ENCODE measurements at places on chromosomes 7 and 10. TPM values are rescaled to one million over a fixed set of nuclear protein-coding genes. Genes with fewer than 3 reads are reported as not detected.

The CRHR2 gene
- polyA plus RNA-seq: 0.22 TPM

The STX1A gene
- 3.8 TPM for polyA plus RNA-seq

The MNX1 gene
- 0.13 TPM for polyA plus RNA-seq

The PAX4 gene
- polyA plus RNA-seq: not detected

The MACC1 gene
- polyA plus RNA-seq: 2.7 TPM

The APBB1IP gene
- 24.3 TPM for polyA plus RNA-seq

The SEPTIN14 gene
- polyA plus RNA-seq: not detected

The CHST3 gene
- polyA plus RNA-seq: 2.6 TPM

The CHN2 gene
- 7.8 TPM for polyA plus RNA-seq

The KCND2 gene
- polyA plus RNA-seq: 0.46 TPM

The CDHR3 gene
- polyA plus RNA-seq: 1.5 TPM

The PRKAG2 gene
- polyA plus RNA-seq: 22.2 TPM

The CASTOR2 gene
- 6.0 TPM for polyA plus RNA-seq

The COMTD1 gene
- 20.1 TPM for polyA plus RNA-seq

The NOS3 gene
- polyA plus RNA-seq: 36.9 TPM

Measured in adipose tissue (tissue), 3 donors.